ENCODE measurements at places on chromosomes 5 and 9.

GRCh38 chr9:134059188-134059641, 8.6 kb downstream of the BRD3 start:
- no peak for DNase-seq

DNA sequence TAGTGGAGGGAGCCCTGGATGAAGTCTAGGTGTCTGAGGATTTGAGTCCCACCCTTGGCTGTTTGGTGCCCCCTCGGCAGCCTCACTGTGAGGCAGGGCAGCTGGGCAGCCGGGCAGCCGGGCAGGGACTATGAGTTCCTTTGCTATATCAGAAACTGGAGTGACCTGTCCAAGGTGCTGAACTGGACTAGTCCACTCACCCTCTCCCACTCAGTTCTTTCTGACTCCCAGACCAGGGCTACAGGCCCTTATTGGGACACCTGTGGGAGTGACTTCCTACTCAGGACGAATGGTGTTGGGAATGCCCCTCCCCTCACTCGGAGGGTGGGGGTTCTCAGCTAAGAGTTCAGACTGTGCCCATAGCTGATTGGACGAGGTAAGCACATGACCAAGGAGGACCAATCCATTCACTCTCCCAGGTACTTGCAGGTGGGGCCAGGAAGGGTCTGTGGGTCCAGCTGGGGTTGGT, 34.1 kb upstream of the RAPGEF1 start:
- no peak for DNase-seq

DNA sequence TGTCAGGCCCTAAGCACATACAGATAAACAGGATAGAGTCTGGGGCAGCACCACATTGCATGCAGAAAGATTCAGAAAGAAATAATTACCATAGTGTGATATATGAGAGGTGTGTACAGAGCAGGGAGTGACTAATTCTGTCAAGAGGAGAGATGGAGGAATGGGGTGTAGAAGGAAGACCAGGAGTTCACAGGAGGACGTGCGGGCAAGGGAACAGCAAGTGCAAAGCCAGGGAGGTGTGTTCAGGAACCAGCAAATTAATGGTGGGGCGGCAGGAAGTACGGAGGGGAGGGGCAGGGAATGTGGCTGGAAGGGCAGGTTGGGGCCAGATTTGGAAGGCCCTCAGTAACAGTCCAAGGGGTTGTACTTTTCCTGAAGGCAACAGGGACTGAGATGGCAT, 17.4 kb downstream of the EGR1 start:
- DNase-seq, result no peak

- DNase-seq, result peak; percentile 70
Measured at GRCh38 chr9:91818647-91819403, 131.2 kb downstream of the ROR2 start.

- DNase-seq, result no peak
Measured at GRCh38 chr5:150431048-150431447, 18.3 kb upstream of the CD74 start.
